Pancreas (tissue), 10 donors: ENCODE measurements at places on chromosomes 12 and 14. TPM values are rescaled to one million over a fixed set of nuclear protein-coding genes. Genes with fewer than 3 reads are reported as not detected.

Gene CCDC38
- not detected for total RNA-seq

Gene IGF1
- 1.6 TPM for total RNA-seq

Gene AVPR1A
- total RNA-seq = 0.38 TPM

Gene PLA2G1B
- total RNA-seq = 6,157 TPM

Gene RNASE2
- 1.3 TPM for total RNA-seq

Gene STON2
- 1.9 TPM for total RNA-seq

Gene MYBPC1
- 0.60 TPM for total RNA-seq

Gene HPD
- total RNA-seq = 1.4 TPM

Gene MUCL1
- not detected for total RNA-seq

Gene CFAP54
- total RNA-seq = 0.08 TPM

Gene AJUBA
- total RNA-seq = 17.8 TPM

Gene SELPLG
- 0.28 TPM for total RNA-seq

Gene NGB
- total RNA-seq = not detected

Gene SRRM4
- total RNA-seq = not detected

Gene RPL10L
- total RNA-seq = not detected
